ENCODE measurements at places on chromosomes 3 and 15. TPM values are rescaled to one million over a fixed set of nuclear protein-coding genes. Genes with fewer than 3 reads are reported as not detected.

CCR9 gene
- not detected for total RNA-seq

APOD gene
- not detected for total RNA-seq

BFSP2 gene
- total RNA-seq: not detected

FBXL22 gene
- total RNA-seq: 0.26 TPM

MUSTN1 gene
- 0.63 TPM for total RNA-seq

SPRED1 gene
- total RNA-seq: 27.5 TPM

RLBP1 gene
- not detected for total RNA-seq

EIF4E3 gene
- total RNA-seq: 3.4 TPM

DUOXA1 gene
- not detected for total RNA-seq

SH3GL3 gene
- total RNA-seq: 6.8 TPM

GLCE gene
- 7.0 TPM for total RNA-seq

ACP3 gene
- 0.62 TPM for total RNA-seq

IL12A gene
- total RNA-seq: 1.1 TPM

ZNF35 gene
- total RNA-seq: 13.7 TPM

ROPN1B gene
- 0.41 TPM for total RNA-seq

CKMT1B gene
- 24.2 TPM for total RNA-seq

HMG20A gene
- 41.0 TPM for total RNA-seq

PFN2 gene
- 243 TPM for total RNA-seq

EOMES gene
- total RNA-seq: 54.9 TPM

Measured in H7 (cell line).